ENCODE measurements at places on chromosomes 6 and 20.

DNA sequence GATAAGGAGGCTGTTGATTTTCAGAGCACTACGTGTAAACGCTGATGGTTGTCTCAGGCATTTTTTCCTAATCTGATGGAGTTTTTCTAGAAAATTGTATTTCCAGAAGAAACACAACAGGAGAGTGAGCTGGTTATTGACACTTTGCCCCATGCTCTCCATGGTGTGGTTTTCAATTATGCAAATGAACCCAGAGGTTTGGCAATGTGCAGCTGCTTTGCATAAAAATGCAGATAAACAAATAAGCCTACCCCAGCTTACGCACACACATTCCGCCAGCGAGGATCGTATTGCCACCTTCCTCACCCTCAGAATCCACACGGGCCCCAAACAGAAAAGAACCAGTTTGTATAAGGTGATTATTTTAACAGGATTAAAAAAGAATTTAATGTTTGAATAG lies 45.1 kb upstream of the FRMD1 start:
- DNase-seq: no peak

DNA sequence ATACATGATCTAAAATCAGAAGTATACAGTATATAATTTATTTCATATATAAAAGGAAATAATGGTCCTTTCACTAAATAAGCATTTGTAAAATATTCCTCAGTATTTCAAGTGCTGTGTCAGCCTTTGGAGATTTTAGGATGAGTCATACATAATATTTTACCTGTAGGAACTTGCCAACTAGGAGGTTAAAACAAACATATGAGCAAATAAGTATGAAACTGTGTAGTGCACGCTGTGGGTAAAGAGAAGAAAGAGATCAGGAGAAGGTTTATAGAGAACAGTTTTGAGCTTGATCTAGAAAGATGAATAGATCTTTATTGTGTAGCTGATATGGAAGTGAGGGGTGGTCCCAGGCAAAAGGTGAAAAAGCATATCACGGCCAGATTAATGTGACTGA lies 169.9 kb upstream of the RNF217 start:
- DNase-seq: no peak

- DNase-seq: no peak
Measured at GRCh38 chr20:19381947-19382346, 169.5 kb downstream of the SLC24A3 start.

DNA sequence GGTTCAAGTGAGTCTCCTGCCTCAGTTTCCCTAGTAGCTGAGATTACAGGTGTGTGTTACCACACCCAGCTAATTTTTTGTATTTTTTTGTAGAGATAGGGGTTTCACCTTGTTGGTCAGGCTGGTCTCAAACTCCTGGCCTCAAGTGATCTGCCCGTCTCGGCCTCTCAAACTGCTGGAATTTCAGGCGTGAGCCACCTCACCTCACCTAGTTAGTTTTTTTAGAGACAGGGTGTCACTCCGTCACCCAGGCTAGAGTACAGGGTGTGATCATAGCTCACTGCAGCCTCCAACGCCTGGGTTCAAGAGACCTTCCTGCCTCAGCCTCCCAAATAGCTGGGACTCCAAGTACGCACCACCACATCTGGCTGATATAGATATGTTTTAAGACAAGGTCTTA lies 22.9 kb downstream of the SYTL3 start:
- DNase-seq: no peak

DNA sequence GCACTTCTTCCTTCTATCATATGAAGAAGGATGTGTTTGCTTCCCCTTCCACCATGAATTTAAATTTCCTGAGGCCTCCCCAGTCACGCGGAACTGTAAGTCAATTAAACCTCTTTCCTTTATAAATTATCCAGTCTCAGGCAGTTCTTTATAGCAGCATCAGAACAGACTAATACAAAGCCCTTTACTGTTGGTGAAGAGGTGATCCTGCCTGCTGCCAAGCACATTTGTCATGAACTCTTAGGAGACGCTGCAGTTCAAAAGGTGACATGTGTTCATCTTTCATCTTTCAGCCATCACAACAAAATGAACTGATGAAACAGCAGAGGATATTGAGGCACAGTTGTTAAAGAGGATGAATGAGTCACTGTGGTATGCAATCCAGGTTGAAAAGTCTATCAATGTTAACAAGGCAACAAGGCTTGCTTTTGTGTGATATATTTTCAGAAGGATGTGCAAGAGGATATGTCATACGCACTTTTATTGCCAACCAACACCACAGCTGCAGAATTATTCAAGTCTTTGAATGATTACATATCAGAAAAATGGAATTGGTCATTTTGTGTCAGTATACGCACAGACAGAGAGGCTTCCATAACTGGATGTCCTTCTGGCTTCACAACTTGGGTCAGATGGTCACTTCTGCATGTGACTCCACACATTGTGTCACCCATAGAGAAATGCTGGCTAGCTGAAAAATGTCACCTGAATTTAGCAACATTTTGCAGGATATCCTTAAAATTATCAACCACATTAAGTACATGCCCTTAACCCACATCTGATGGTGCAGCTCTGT lies 52.4 kb upstream of the PLN start:
- no peak for DNase-seq

GRCh38 chr20:50265245-50265946 lies 74.8 kb downstream of the CEBPB start:
- no peak for DNase-seq

DNA sequence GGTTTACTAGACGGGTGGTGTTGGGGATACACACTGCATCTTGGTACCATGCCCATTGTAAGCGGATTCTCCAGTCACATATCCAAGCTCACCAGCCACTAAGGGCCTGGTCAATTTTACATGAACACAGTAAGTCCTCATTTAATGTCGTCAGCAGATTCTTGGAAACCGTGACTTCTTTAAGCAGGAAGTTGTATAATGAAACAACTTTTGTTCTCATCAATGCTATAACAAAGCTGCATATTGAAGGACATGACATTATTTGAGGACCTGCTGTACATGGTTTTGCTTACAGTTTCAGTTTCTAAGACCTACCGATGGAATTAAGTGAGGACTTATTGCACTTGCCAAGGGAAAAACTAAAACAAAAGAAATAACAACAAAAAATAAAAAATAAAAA lies 295.6 kb downstream of the SYNE1 start:
- DNase-seq: no peak

DNA sequence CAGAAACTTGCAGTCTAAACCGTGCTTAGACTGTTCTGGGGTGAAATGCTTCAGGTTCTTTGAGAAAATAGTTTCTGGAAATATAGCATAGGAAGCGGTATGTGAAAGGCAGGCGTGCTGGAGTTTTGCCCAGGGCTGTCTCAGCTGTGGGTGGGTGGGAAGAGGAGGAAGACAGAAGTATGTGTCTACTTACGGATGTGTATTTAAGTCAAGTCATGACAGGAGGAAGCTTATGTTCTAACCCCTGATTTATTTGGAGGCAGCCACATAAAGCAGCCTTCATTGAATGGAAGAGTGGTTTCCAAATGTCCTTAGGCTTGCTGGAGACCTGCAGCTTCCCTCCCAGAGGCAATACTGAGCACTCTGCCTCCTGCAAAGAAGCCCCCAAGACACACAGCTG lies 345.8 kb upstream of the PRND start:
- no peak for DNase-seq

Data from naive B cell (primary cell).